Pancreas (tissue), 10 donors: ENCODE measurements at places on chromosomes 3 and 15. TPM values are rescaled to one million over a fixed set of nuclear protein-coding genes. Genes with fewer than 3 reads are reported as not detected.

GRCh38 chr15:68993276-68993675 lies 21.2 kb upstream of the NOX5 start:
- no peaks in the 10 kb centered on the region for H3K36me3 ChIP-seq
- DNase-seq: no peak
- no peak overlapping the region for H3K4me3 ChIP-seq
- no peaks in the 10 kb centered on the region for H3K27me3 ChIP-seq
- no peaks in the 10 kb centered on the region for H3K4me1 ChIP-seq
- H3K27ac ChIP-seq: no peak overlapping the region

- no peak overlapping the region for H3K4me3 ChIP-seq
- DNase-seq: no peak
- no peaks in the 10 kb centered on the region for H3K36me3 ChIP-seq
- H3K27ac ChIP-seq: no peak overlapping the region
- no peaks in the 10 kb centered on the region for H3K27me3 ChIP-seq
Measured at GRCh38 chr3:119073258-119074001, 38.8 kb upstream of the IGSF11 start.

- H3K27ac ChIP-seq: no peak overlapping the region
- peak; percentile 43 for DNase-seq
- peaks cover 7% of the 10 kb centered on the region for H3K4me1 ChIP-seq
- no peak overlapping the region for H3K4me3 ChIP-seq
- H3K36me3 ChIP-seq: no peaks in the 10 kb centered on the region
Measured at GRCh38 chr3:137761099-137761562, 3.0 kb upstream of the SOX14 start.

SNURF gene
- total RNA-seq: 12.8 TPM

WHAMM gene
- total RNA-seq: 4.9 TPM

GRCh38 chr3:4600493-4600892 lies 107.3 kb downstream of the ITPR1 start:
- H3K36me3 ChIP-seq: no peaks in the 10 kb centered on the region
- no peak for DNase-seq
- no peaks in the 10 kb centered on the region for H3K4me1 ChIP-seq
- no peak overlapping the region for H3K27ac ChIP-seq

WDR49 gene
- total RNA-seq: 0.14 TPM

DNA sequence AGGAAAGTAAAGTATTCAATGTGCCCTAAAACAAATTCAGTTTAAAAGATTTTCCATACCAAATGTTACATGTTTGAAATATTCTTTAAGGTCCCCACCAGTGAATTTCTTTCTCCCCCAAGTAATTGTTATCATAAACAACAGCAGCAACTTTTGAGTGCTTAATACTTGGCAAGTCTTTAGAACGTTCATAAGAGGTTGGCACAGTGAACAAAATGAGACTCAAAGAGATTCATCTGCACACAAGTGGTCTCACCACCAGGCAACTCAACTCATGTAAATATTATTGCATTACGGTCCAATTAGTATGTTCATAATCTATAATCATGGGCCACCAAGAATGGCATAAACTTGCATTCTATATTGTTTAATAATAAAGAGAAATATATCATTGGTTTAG lies 98.7 kb downstream of the TBL1XR1 start:
- no peak for DNase-seq
- peaks cover 7% of the 10 kb centered on the region for H3K4me1 ChIP-seq
- H3K4me3 ChIP-seq: no peak overlapping the region
- H3K27ac ChIP-seq: no peak overlapping the region
- H3K36me3 ChIP-seq: no peaks in the 10 kb centered on the region

- peak overlapping the region; percentile 73 for H3K4me3 ChIP-seq
- peak overlapping the region; percentile 75 for H3K27ac ChIP-seq
- peaks cover 24% of the 10 kb centered on the region for H3K4me1 ChIP-seq
Measured at GRCh38 chr3:45593708-45594601, 596 bp upstream of the LIMD1 start.

CRYGS gene
- 3.0 TPM for total RNA-seq

DNA sequence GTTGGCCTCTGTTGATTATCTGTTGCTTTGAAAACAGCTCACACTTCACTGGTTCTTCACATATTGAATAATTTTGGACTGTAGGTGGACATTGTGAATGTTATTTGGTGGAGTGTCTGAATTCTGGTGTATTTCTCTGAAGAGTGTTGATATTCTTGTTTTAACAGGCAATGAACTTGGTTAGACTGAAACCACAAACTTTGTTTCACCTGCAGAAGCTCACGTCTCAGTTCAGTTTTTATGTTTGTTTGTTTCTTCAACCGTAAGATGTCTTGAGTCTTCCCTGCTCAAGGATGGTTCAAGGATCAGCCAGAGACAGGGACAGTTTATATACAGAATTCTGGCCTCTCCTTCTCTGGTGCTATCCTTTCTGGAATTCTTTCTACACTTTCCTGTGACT lies 43.6 kb downstream of the C3orf20 start:
- no peaks in the 10 kb centered on the region for H3K4me1 ChIP-seq
- H3K27me3 ChIP-seq: no peaks in the 10 kb centered on the region
- no peaks in the 10 kb centered on the region for H3K36me3 ChIP-seq
- DNase-seq: no peak
- H3K4me3 ChIP-seq: no peak overlapping the region
- no peak overlapping the region for H3K27ac ChIP-seq

SERPINI2 gene
- 310 TPM for total RNA-seq

MFSD1 gene
- total RNA-seq: 18.4 TPM

BSN gene
- total RNA-seq: 0.63 TPM

DNA sequence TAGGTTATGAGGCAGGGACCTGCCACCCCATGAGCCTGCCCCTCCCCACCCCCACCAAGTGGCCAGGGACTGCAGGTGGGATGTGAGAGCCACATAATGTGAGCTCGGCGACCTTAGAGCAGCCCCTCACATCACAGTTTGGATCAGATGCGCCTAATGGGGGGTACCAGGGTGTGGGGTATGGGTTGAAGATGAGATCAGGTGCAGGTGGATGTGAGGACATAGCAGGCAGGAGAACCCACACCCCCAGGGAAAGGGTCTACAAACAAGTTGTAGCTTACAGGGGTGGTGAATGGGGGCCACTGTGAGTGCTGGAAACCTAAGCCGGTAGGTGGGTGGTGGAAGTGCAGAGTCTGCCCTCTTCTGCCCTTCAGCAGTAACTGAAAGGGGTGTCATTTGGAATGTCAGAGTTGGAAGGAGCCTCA lies 94.0 kb downstream of the CORO2B start:
- no peaks in the 10 kb centered on the region for H3K36me3 ChIP-seq
- H3K27me3 ChIP-seq: no peaks in the 10 kb centered on the region
- H3K27ac ChIP-seq: no peak overlapping the region
- no peaks in the 10 kb centered on the region for H3K4me1 ChIP-seq

- no peak for DNase-seq
- H3K4me3 ChIP-seq: no peak overlapping the region
- no peaks in the 10 kb centered on the region for H3K36me3 ChIP-seq
- H3K27me3 ChIP-seq: no peaks in the 10 kb centered on the region
Measured at GRCh38 chr15:56369234-56369633, 4.0 kb downstream of the TEX9 start.

IMPG2 gene
- total RNA-seq: 0.12 TPM

- no peak for DNase-seq
- H3K27ac ChIP-seq: no peak overlapping the region
- no peaks in the 10 kb centered on the region for H3K4me1 ChIP-seq
- H3K4me3 ChIP-seq: no peak overlapping the region
- no peaks in the 10 kb centered on the region for H3K27me3 ChIP-seq
Measured at GRCh38 chr3:190077395-190078045, 43.2 kb downstream of the P3H2 start.

P2RY13 gene
- total RNA-seq: 0.32 TPM

DNA sequence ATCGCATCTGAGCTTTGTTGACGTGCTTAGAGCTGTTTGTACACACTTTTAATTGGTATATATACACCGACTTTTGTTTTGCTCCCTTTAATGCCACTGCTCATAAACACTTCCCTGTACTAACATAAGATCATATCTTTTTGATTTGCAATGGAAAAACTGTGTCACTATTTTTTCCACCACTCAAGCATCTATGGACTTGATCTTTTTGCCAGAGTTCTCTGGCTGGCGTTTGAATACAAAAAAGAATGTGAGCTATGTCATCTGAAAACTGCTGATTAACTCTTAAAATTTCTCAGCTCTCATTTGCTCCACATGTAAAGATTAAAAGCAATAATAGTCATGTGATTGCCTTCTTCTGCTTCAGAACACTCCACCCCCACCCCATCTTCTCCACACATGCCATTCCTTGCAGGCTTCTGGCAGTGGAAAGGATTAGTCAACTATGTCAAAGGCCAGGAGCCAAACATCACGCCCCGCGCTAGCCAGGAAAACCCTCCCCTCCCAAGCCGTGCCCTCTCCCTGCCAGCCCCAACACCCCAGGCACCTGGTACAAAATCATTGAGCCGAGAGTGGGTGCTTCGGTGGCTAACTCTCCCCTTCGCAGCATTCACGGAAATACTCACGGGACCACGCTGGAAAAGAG lies 123.4 kb upstream of the MEF2A start:
- no peak for DNase-seq
- H3K4me3 ChIP-seq: no peak overlapping the region
- peaks cover 8% of the 10 kb centered on the region for H3K4me1 ChIP-seq
- H3K27me3 ChIP-seq: no peaks in the 10 kb centered on the region
- H3K36me3 ChIP-seq: no peaks in the 10 kb centered on the region
- H3K27ac ChIP-seq: no peak overlapping the region

A4GNT gene
- total RNA-seq: 2.0 TPM

DNA sequence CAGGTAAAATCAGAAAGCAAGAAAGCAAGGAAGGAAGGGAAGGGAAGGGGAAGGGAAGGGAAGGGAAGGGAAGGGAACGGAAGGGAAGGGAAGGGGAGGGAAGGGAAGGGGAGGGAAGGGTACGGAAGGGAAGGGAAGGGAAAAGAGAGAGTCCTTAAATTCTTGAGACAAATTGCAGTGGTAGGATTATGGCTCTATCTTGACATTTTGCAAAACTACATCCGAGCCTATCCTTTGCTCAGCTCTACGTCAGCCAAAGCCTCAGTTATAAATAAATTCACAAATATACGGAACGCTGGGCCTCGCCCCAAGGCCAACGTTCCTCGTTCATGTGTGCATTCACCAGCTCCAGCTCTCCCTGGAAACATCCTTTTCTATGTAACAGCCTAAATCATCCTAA lies 25.5 kb upstream of the HES1 start:
- H3K4me1 ChIP-seq: peaks cover 24% of the 10 kb centered on the region
- no peaks in the 10 kb centered on the region for H3K27me3 ChIP-seq
- no peak for DNase-seq
- no peak overlapping the region for H3K4me3 ChIP-seq
- H3K27ac ChIP-seq: no peak overlapping the region

GRCh38 chr3:57252404-57252803 lies 24.9 kb downstream of the APPL1 start:
- no peaks in the 10 kb centered on the region for H3K27me3 ChIP-seq
- H3K36me3 ChIP-seq: peaks cover 8% of the 10 kb centered on the region
- DNase-seq: no peak
- H3K27ac ChIP-seq: no peak overlapping the region
- no peaks in the 10 kb centered on the region for H3K4me1 ChIP-seq
- H3K4me3 ChIP-seq: no peak overlapping the region

GRCh38 chr3:142940472-142940871 lies 23.0 kb downstream of the PAQR9 start:
- H3K4me1 ChIP-seq: no peaks in the 10 kb centered on the region
- no peak for DNase-seq
- no peak overlapping the region for H3K27ac ChIP-seq
- no peaks in the 10 kb centered on the region for H3K27me3 ChIP-seq
- no peaks in the 10 kb centered on the region for H3K36me3 ChIP-seq
- no peak overlapping the region for H3K4me3 ChIP-seq

GRCh38 chr3:184248454-184249411 lies at the start of gene ALG3:
Gene ALG3 (minus strand): TSS chr3:184248962. CDS start chr3:184248940, 22 bp downstream.
- H3K4me1 ChIP-seq: peaks cover 14% of the 10 kb centered on the region
- H3K27me3 ChIP-seq: no peaks in the 10 kb centered on the region

GRCh38 chr3:101155825-101156224 lies 162.6 kb upstream of the ABI3BP start:
- H3K4me3 ChIP-seq: no peak overlapping the region
- H3K4me1 ChIP-seq: no peaks in the 10 kb centered on the region
- H3K36me3 ChIP-seq: no peaks in the 10 kb centered on the region
- no peaks in the 10 kb centered on the region for H3K27me3 ChIP-seq

GRCh38 chr15:42605796-42606195 lies 30.4 kb downstream of the STARD9 start:
- H3K27me3 ChIP-seq: no peaks in the 10 kb centered on the region
- no peak for DNase-seq
- H3K36me3 ChIP-seq: no peaks in the 10 kb centered on the region
- no peak overlapping the region for H3K27ac ChIP-seq
- H3K4me3 ChIP-seq: no peak overlapping the region
- no peaks in the 10 kb centered on the region for H3K4me1 ChIP-seq

- no peak overlapping the region for H3K4me3 ChIP-seq
- no peak overlapping the region for H3K27ac ChIP-seq
- H3K27me3 ChIP-seq: no peaks in the 10 kb centered on the region
- no peaks in the 10 kb centered on the region for H3K36me3 ChIP-seq
- no peak for DNase-seq
- H3K4me1 ChIP-seq: no peaks in the 10 kb centered on the region
Measured at GRCh38 chr15:70576276-70576675, 187.1 kb downstream of the UACA start.

PCSK6 gene
- 3.5 TPM for total RNA-seq

CPNE9 gene
- total RNA-seq: 0.12 TPM

SNTN gene
- total RNA-seq: not detected

DNA sequence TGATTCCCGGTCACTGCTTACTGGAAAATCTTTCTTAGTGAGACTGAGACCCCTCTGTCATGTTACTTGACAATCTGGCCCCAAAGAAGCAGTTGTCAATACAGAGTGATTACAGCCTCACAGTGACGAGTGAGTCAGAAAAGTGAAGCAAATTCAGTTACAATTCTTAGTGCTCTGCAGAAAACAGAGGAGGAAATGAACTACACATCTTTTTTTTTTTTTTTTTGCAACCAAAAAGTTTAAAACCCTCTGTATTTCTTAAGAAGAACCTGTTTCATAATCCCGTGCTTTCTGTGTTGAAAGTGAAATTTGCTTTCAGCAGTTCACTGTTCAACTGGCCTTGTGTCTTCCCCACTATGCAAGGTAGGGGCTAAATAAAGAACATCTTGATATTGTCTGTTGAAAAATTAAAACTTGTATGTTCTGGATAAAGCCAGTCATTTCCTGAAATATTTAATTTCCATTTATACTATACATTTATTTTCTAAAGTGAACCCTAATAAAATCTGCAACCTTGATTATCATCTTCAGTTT lies 1.9 kb downstream of the AQP9 start:
- DNase-seq: no peak
- no peak overlapping the region for H3K4me3 ChIP-seq
- H3K27me3 ChIP-seq: no peaks in the 10 kb centered on the region
- no peaks in the 10 kb centered on the region for H3K36me3 ChIP-seq
